Naive thymus-derived CD8-positive, alpha-beta T cell (primary cell): ENCODE measurements at places on chromosomes 7 and 10. TPM values are rescaled to one million over a fixed set of nuclear protein-coding genes. Genes with fewer than 3 reads are reported as not detected.

The HELLS gene
- 5.3 TPM for polyA plus RNA-seq

GRCh38 chr7:104938741-104939390 lies 75.1 kb upstream of the KMT2E start:
- H3K4me1 ChIP-seq = peaks cover 36% of the 10 kb centered on the region
- H3K36me3 ChIP-seq = no peaks in the 10 kb centered on the region
- H3K27ac ChIP-seq = peak overlapping the region; percentile 88
- DNase-seq = no peak

DNA sequence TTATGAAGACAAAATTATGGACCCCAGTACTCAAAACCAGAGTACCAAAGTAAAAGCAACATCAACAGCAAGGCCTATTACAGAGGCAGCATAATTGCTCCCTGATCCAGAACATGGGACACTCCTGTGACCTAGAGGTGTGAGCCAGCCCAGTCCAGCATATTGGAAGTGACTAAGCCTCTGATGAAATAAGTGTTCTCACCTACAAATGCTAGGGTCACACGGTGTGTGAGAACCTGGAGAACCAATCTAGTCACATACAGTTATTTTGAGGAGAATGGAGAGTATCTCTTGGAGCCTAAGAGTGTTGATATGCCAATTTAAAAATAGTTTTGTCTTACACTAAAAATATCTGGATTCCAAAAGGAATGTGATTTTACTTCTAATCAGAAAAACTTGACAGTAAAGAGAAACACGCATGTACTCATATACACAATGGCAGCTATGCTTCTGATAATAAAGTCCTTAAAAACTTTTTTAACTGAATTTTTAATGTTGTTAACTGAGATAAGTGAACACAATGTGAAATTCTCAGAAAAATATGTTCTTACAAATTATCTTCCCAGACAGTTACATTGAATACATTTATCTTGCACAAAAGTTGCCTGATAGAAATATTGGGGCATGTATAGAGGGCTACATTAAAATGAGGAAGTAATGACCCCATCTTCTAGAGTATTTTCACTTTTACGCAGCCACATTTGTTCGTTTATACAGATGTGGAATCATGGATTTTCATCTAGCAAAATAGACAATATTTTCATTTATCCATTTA lies 56.8 kb upstream of the CD36 start:
- DNase-seq = no peak
- no peak overlapping the region for H3K27ac ChIP-seq
- no peak overlapping the region for H3K4me3 ChIP-seq
- no peaks in the 10 kb centered on the region for H3K36me3 ChIP-seq
- H3K27me3 ChIP-seq = no peaks in the 10 kb centered on the region
- no peaks in the 10 kb centered on the region for H3K4me1 ChIP-seq

- DNase-seq = no peak
- H3K27ac ChIP-seq = no peak overlapping the region
- no peak overlapping the region for H3K4me3 ChIP-seq
- H3K4me1 ChIP-seq = peaks cover 15% of the 10 kb centered on the region
These were observed 31.9 kb downstream of the RBM20 start for GRCh38 chr10:110676016-110676415.

GRCh38 chr10:129912986-129913695 lies 50.9 kb downstream of the EBF3 start:
- H3K27me3 ChIP-seq = no peaks in the 10 kb centered on the region
- no peak overlapping the region for H3K4me3 ChIP-seq
- no peak overlapping the region for H3K27ac ChIP-seq
- no peaks in the 10 kb centered on the region for H3K36me3 ChIP-seq
- no peak for DNase-seq

DNA sequence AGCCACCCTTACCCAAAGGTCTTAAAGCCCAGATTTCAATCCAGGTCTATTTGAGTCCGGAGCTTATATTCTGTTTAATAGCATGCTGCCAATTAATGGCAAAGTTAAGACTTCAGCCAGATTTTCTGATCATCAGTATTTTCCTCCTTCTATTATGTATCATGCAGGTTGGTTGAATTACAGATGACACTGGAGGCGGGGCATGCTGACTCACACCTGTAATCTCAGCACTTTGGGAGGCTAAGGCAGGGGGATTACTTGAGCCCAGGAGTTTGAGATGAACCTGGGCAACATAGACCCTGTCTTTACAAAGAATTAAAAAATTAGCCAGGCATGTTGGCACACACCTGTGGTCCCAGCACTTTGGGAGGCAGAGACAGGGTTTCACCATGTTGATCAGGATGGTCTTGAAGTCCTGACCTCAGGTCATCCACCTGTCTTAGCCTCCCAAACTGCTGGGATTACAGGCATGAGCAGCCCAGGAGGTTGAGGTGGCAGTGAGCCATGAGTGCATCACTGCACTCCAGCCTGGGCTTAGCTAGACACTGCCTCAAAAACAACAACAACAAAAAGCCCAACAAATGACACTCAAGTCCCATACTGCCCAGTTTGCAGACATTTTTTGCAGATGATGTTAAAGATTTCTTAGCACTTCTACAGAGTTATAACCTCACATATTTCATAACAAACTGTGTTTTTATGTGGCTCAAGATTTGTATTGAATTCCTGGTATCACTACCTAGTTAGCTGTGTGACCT lies 62.5 kb downstream of the MCU start:
- no peak overlapping the region for H3K4me3 ChIP-seq
- no peaks in the 10 kb centered on the region for H3K36me3 ChIP-seq
- H3K4me1 ChIP-seq = peaks cover 2% of the 10 kb centered on the region
- no peak for DNase-seq
- H3K27ac ChIP-seq = no peak overlapping the region
- no peaks in the 10 kb centered on the region for H3K27me3 ChIP-seq

DNA sequence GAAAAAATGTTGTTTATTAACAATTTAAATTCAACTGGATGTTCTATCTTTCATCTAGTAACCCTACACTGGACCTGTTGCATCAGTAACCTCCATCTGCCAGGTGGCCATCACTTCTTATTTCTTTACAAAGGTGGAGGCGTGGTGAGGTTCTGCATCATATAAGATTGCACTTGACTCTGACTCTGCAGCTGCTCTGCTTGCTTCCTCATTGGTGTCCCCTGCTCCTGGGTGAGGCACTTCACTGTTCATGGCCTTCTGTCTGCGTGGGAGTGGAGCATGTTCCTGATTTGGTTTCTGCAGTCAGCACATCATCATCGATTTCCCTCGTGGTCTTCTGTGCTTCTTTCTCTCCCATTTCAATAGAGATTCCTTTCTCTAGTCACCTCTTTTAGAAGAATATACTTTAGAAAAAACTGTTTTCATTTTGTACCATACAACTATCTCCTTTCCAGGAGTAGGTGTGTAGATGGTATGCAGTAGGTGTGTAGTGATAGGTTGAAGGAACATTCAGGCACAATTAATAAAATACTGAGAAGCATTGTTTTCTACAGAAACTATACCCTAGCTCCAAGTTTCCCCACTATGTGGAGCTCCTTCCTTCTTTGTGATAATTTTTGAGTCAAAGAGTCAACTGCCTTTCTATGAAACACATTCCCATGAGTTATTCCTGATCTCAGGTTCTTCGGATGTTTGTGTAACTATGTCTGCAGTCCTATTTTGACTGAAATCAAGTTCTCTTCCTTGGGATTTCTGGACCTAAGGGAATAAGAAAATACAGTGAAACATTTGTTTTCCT lies 231.7 kb upstream of the CNTNAP2 start:
- no peak overlapping the region for H3K27ac ChIP-seq
- no peaks in the 10 kb centered on the region for H3K4me1 ChIP-seq
- H3K27me3 ChIP-seq = no peaks in the 10 kb centered on the region
- no peaks in the 10 kb centered on the region for H3K36me3 ChIP-seq

The DMBT1 gene
- not detected for polyA plus RNA-seq
